ENCODE measurements at places on chromosomes 2 and 18. TPM values are rescaled to one million over a fixed set of nuclear protein-coding genes. Genes with fewer than 3 reads are reported as not detected.

The MOB1A gene
- total RNA-seq = 30.1 TPM

The ADAM23 gene
- 0.67 TPM for total RNA-seq

DNA sequence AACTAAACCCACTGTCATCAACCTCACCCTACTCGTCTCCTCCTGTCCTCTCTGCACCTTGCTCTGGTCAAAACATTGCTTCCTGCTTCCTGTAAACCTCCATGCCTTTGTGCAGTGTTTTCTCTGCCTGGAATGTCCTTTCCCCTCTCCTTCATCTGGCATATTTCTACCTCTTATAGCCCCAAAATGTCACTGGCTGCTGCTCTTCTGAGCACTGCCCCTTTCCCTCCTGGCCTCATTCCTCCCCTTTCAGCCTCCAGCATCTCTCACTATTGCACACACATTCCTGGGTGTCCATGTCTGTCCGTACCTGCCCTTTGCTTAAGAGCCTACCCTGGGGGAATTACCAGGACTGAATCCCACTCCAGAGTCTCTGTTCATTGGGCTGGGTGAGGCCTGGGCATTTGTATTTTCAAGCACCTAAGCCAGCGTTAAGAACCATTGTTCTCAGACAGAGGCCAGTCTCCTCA lies 84.9 kb downstream of the MOGAT1 start:
- no peak for DNase-seq
- peaks cover 11% of the 10 kb centered on the region for H3K4me1 ChIP-seq
- H3K36me3 ChIP-seq = no peaks in the 10 kb centered on the region
- H3K27ac ChIP-seq = no peak overlapping the region
- H3K27me3 ChIP-seq = no peaks in the 10 kb centered on the region

GRCh38 chr2:102063941-102064678 lies 72.3 kb downstream of the IL1R2 start:
- H3K27ac ChIP-seq = peak overlapping the region; percentile 63
- H3K27me3 ChIP-seq = no peaks in the 10 kb centered on the region
- no peaks in the 10 kb centered on the region for H3K36me3 ChIP-seq
- H3K4me3 ChIP-seq = no peak overlapping the region

DNA sequence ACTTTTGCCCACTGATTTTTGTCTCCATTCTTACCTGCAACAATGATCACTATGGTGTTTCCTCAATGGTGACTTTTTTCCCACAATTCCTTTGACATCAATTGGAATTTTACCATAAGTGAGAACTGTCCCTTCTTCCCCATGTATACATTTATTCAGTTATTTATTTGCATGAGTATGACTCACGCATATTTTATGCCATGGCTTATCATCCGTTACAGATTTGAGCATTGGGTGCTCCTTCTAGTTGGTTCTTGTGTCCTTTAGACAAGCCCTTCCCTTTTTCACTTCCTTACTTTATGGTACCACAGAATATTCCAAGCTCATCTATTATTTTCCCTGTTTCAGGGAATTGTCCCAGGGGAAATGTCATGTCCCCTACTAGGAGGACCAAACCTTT lies 7.6 kb downstream of the COX5B start:
- no peak overlapping the region for H3K4me3 ChIP-seq
- DNase-seq = no peak
- H3K4me1 ChIP-seq = no peaks in the 10 kb centered on the region
- no peaks in the 10 kb centered on the region for H3K36me3 ChIP-seq

Measured in pancreas (tissue), 10 donors.